Omental fat pad (tissue), 4 donors: ENCODE measurements at places on chromosomes 2 and 18. TPM values are rescaled to one million over a fixed set of nuclear protein-coding genes. Genes with fewer than 3 reads are reported as not detected.

DNA sequence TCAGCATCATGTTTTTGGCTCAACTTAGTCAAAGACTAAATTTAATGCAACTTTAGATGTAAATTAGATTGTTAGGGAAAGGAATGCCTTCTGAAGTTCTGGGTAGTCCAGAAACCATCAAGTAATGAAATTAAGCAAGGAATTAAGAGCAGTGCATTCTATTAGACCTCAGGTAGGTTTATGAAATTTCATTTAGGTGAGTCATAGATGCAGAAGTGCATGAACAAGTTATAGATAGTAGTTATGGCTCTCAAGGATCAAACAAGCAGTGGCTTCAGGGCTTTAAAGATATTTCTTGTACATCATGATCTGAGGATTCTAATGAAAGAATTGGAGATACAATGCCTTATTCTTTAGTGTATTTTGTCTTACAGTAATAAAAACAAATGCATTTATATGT is 25.4 kb upstream of the SPOPL start:
- DNase-seq = no peak

DNA sequence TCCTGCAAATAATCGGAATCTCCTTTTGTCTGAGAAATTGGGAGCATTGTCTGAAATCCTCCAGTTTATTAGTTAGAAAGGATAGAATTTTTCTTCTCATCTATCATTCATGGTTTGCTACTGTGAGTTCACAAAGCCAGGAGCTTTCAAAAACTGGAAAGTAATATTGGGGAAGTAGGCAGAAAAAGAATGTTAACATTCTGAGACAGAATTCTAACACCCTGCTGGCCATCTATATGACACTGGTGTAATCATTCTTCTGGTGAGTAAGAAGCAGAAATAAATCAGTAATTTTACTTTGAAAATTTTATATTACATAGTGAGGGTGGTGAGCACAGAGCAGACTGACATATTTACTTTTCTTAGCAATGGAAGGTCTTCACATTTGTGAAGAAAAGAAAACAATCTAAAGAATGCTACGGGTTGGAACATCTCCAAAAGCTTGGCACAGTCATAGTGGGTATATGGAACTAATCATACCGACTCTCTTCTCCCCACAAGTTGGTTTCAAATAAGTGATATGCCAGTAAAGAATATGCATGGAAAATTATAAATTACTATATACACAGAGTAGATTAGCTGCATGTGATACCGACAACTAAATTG is 344.9 kb downstream of the LPIN1 start:
- DNase-seq = no peak

GRCh38 chr2:241357531-241357930 is 1.4 kb downstream of the FARP2 start:
- no peak for DNase-seq

DNA sequence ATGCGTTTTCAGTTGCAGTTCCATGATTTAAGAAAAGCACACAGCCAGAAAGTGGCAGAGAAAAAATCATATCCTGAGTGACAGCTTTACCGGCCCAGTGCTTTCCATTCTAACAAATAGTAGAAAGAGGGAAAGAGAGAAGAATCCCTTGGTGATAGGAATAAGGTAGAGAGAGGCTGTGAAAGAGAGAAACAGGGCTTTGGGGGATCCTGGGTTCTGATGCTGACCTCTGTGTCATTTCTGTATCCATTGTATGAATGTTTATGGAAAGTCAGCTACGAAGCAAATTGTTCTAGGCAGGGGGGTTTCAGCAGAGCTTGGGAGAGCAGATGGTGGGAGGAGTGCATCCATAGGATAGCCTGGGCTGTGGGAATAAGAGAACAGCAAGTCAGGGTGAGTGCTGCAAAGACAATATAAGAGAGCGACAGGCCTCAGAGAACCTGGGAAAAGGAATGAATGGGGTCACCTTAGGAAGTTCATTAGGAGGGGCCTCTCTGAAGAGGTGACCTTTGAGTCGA is 203.4 kb upstream of the TNP1 start:
- no peak for DNase-seq

GRCh38 chr2:152335726-152336118 is 748 bp downstream of the FMNL2 start:
- DNase-seq = no peak

DNA sequence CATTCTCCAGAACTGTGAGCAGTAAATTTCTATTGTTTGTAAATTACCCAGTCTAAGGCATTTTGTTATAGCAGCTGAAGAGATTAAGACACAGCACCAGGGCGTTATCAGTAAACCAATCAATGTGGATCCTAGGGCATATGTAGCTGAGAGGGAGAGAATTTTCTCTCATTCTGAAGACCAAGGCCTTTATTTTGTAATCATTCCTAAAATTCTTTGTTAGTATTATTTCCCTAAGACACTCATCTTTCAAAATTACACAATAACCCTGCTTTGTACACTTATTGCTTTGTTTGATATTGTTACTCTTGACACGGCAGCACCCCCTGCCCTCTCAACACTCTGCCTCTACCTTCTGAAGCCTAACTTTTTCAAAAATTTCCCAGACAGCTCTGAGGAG is 419.1 kb downstream of the SLC4A3 start:
- no peak for DNase-seq

GRCh38 chr2:21268878-21269224 is 145.1 kb downstream of the TDRD15 start:
- no peak for DNase-seq

- no peak for DNase-seq
These were observed 28.5 kb upstream of the YES1 start for GRCh38 chr18:840516-840915.

DNA sequence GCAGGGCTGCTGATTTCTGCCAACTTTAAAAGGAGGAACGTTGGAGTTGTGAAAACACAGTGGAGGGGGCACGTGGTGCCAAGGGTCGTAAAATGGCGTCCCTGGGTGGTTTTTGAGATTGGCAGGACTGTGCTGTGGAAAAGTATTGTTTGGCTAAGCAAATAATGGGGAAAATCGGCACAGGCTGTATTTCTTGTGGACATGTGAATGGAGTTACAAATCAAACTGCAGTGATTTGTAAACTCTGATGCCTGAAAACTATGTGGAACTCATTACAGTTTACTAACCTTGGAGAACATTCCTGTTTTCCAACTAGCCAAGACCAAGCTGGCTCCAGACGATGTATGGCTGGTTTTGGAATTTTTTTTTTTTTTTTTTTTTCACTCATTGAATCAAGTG is 68.7 kb downstream of the KCTD1 start:
- DNase-seq = no peak

DNA sequence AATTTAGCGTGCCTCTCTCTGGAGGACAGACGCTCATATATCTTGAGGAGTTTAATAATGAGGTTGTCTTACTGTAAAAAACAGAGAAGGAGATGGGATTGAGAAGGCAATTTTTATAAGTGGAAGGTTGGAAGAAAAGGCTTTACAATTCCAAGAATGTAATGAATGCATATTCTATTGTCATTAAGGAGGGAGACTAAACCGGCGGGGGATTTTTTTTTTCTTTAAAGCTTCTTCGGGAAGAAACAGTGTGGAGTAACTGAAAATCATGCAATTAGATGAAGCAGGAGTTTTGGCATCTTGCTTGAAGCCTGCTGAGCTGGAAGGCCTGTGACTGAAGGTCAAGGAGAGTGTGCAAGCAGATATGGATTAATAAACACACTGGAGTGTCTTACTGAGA is 124.4 kb downstream of the HRH4 start:
- DNase-seq = no peak

DNA sequence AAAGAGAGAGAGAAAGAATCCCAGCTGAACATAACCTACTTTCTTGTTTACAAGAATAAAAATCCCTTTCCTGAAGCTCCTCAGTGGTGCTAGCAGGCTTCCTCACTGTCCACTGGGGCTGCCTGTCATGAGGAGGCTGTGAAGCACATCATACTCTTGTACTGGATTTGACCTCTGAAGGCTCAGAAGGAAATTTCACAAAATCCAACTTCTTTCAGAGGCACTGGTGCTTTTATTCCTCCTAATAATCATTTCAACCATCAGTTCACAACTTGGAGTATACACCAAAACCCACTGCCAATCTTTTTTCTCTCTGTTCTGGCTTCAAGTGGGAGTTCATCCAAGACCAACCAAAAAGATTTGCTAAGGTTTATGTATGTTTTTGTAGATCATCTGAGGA is 48.5 kb downstream of the TMX3 start:
- DNase-seq = no peak

GRCh38 chr2:28161466-28161865 is 231.2 kb upstream of the FOSL2 start:
- no peak for DNase-seq

DNA sequence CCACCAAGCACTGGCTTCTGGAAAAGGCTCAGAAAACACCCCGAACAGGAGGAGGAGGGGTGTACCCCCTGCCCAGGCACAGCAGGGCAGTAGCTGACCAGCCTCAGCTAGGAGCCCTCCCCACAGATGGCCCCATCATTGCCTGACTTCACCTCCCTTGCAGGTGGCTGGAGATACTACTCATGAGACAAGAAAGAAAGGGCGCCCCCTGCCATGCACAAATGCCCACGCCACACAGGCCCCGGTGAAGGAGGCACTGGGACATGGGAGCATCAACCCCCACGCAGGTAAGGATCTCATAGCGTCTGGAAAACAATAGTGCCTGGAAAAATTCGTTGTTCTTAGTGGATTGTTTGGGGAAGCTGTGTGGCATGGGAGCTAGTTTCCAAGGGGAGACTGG is 240.6 kb downstream of the TFCP2L1 start:
- DNase-seq = no peak

GRCh38 chr2:229492034-229492433 is 220.9 kb upstream of the PID1 start:
- no peak for DNase-seq

DNA sequence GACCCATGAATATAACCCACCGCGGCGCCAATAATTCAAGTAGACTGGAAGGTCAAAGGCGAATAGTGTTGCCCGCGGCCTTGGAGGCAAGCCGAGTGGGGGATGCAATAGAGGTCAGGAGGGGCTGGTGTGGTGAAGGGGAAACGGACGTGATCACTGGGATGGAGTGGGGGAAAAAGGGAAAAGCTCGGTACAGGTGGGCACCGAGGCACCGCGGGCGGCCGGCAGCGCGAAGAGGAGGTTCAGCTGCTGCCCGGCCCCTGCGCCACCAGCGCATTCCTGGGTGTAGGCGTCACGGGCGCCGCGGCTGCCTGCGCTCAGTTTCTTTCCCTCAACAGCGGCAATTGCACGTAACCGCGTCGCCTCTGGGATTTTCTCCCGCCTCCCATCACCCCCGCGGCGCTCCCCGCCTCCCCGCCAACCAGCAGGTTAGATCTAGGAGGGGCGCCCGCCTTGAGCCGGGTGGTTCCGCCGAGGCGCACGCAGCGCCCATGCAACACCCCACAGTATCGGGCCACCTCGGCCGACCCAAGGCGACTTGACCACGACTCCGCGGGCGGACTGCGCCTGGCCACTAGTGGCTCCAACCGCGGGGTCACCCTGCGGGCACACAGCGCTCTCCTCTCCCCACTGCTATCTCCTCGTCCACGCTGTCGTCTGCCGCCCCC is 1.5 kb downstream of the RND3 start:
- peak; percentile 36 for DNase-seq

GRCh38 chr2:68774569-68775271 is 40.1 kb downstream of the ARHGAP25 start:
- DNase-seq = no peak

DNA sequence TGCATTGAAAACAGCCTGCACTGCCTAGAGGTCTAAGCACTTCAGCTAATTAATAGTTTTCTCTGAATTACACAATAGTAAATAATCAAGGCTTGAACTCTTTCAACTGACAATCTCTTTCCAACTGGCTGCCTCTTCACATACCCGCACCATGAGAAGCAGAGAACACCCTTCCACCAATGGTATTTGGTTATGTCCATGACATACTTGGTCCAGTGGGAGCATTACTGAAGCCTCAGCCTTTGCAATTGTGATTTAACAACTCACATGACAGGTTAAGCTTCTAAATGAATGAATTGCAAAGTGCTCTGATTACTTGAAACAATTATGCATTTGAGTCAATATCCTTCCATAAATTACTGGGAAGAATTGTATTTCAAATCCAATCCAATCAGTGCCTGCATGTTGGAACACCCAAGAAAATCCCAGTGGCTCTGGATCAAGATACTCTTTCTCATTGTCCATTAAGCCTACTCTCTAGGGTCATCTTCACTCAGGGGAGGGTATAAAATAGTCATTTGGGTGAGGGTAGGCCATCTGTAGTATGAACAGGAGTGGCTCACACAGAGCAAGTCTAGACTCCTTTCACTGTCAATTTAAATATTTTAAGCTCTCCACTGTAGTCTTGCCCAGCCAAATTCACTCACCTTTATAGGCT is 101.1 kb downstream of the HS1BP3 start:
- DNase-seq = no peak

The UGT1A8 gene
- total RNA-seq = not detected

The GAL3ST2 gene
- 0.50 TPM for total RNA-seq

The NEU2 gene
- not detected for total RNA-seq

The TNP1 gene
- not detected for total RNA-seq

The FKBP1B gene
- total RNA-seq = 4.5 TPM

The GYPC gene
- 220 TPM for total RNA-seq
